Activated CD8-positive, alpha-beta memory T cell treated with anti-CD3 and anti-CD28 coated beads for 1 hour (primary cell): ENCODE measurements at places on chromosomes 3 and 15.

- no peak for DNase-seq
Observed at GRCh38 chr3:70072180-70072579, 72.6 kb downstream of the SAMMSON start.

DNA sequence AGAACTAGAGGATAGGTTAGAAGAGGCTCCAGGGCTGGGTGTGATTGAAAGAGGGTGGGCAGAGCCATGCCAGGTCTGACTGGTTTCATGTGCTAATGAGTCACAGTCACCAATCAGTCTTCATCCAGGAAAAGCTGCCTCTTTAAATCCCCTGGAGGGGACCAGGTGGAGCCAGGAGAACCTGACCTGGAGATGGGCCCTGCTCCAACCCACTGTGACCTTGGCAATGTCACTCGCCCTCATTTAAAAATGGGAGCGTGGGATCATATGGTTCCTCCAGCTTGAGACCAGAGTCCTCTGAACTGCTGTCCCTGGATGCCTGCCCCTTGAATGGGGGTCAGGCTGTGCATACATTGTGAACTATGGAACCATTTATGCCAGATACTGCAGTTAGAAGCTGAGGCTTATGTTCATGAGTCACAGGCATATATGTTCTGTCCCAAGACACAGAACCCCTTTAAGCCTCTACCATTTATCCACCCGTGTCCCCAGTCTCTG lies 23.0 kb downstream of the HES1 start:
- no peak for DNase-seq

- no peak for DNase-seq
Observed at GRCh38 chr3:141442446-141442845, 44.4 kb upstream of the RASA2 start.

DNA sequence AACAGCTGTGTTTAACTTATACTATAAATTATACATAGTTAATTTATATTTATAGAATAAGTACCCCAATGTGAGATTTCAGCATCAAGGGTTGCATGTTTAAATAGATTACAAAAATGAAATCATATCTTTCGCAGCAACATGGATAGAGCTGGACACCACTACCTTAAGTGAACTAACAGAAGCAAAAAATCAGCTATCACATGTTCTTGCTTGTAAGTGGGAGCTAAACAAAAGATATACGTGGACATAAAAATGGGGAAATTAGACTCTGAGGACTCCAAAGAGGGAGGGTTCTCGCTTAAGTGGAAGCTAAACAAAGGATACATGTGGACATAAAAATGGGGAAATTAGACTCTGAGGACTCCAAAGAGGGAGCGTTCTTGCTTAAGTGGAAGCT lies 626.5 kb upstream of the DPPA4 start:
- no peak for DNase-seq

DNA sequence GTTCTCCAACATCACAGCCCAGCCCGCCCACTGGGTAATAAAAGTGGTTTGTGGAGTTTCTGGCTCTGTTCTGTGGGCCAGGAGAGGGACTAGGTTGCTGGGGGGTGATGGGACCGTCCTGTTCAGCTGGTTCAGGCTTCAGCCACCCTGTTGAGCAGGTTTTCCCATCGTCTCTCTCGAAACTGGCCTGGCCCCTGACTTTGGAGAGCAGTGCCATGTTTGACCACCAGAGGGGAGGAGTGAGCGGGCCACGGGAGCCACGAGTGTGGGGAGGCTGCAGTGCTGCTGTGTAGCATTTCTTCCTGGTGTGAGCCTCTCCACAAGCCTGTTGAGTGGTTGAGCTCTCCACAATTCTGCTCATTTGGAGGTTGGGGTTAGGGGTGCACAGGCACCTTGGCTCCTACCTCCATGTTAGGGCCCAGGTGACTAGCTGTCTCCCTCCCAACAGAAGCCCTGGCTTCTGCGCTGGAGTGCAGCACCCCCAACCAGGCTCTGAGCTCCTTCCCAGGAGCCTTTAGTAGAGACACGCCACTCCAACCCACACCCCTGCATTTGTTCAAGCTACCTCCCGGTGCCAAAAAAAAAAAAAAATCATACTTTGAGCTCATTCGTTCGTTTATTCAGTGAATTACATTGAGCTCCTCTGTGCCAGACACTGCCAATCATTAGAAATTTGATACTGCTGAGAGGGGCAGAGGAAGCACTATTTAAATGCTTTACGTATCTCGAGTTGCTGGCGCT lies 13.9 kb downstream of the SPINT1 start:
- peak; percentile 32 for DNase-seq

GRCh38 chr3:55828712-55829111 lies 341.6 kb upstream of the WNT5A start:
- DNase-seq, result no peak

GRCh38 chr3:31779514-31779913 lies 201.5 kb downstream of the OSBPL10 start:
- DNase-seq, result no peak

- DNase-seq, result no peak
Observed at GRCh38 chr3:64995857-64996551, 308.2 kb upstream of the ADAMTS9 start.

DNA sequence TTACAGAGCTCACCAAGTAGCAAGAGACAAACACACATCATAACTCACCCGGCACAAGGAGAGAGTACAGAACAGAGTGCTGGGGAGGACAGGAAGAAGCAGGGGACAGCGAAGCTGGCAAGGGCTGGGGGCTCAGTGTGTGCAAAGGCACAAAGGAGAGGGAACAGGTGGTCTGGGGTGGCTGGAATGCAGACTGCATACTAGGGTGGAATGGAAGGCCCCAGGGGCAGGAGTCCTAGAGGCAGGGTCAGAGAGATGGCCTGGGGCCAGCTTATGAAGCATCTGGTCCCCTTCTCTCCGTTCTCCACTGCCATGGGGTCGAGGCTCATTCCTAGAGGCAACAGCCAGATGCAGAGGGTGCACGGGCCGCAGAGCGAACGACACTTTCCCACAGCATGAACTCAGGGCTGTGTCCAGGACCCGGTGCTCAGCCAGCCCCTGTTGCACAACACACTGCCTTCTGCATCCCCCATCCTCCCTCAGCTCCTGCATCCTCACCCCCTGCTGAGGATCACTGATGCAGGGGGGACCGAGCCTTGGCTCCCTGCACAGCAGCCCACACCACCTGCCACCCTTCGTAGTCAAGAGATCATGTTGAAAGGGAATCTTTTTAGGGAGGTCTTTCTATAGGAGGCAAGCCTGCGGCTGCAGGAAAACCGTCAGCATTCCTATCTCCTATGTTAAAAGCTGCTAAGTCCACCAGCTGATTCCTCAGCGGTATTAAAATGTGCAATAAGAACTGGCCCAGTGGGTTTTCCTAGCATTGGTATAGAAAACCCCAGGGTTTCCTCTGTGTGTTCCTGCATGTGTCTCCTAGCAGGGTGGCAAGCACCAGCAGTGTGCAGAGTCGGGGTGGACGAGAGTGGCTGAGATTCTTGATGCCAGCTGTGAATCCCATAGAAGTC lies 293.5 kb downstream of the UACA start:
- DNase-seq, result no peak

GRCh38 chr3:179921951-179922350 lies 114.8 kb downstream of the PEX5L start:
- no peak for DNase-seq

- DNase-seq, result no peak
Observed at GRCh38 chr3:54511766-54512365, 389.5 kb downstream of the CACNA2D3 start.

DNA sequence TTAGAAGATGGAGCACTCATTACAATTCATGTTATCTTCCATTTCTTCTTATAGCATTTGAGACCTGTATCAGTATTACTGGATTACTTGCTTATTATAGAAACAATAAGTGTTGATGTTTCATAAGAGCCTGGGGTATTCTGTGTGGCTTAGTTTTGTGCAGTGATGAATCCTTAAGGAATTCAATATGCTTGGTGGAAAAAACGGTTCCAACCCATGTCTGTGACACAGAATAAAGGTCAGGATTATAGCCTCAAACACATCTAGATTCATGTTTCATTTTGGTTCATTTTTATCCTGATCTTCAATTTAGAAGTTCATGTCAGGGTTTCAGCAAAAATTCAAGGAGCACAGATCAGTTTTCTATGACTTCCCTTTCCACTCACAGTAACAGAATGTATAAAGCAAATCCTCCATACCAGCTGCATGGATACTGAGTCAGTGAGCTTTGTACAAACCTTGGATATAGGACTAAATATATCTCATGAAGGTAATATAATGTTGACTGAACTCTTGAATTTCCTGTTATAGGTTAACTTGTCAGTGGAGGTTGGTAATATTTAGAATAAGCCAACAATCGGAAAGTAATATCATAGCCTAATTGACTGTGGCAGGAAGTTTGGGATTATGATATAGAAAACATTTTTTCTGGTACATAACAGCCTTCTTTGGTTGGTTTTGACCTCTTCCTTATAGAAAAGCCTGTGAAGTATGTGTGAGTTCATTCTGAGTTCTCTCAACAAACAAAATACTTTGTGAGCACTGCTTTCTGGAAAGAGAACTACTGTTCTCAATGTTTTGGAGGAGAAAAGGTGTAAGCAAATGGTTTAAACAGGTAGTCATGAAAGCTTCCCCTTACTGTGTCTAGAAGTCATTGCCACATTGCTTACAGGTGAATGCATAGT lies 218.2 kb upstream of the TPM1 start:
- DNase-seq, result no peak

DNA sequence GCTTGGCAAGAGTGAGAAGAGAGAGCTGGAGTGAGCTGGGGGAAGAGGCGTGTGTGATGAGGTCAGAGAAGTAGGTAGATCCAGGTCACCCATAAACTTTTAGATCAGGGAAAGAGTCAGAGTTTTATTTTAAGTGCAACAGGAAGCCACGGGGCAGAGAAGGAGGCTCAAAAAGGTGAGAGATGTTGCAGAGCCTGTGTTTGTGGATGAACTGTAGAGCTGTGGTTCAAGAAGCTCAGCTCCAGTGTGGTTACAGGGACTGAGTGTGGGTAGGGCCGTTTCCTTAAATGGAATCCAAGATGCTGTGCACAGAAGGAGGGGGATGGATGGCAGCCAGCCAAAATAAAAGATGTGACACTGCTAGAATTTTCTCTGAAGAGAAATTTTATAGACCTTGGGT lies 337.2 kb downstream of the SATB1 start:
- DNase-seq, result no peak

DNA sequence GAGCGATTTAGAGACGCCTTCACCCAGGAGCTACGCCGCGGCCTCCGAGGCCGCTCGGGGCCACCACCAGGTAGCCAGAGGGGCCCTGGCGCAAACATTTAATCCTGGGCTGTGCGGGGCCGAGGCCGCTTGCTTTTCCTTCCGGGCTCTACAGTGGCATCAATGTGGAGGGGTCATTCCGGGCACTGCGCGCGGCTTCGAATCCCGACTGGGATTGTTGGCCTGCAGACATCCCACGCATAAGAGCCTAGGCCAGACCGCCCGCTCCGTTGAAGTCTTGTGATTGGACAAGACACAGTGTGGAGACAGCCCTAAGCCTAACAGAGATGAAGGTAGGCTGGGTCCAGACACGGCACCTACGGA lies 568 bp upstream of the NCBP2 start:
- no peak for DNase-seq

GRCh38 chr15:48644827-48645557 lies 517 bp downstream of the FBN1 start:
- no peak for DNase-seq

DNA sequence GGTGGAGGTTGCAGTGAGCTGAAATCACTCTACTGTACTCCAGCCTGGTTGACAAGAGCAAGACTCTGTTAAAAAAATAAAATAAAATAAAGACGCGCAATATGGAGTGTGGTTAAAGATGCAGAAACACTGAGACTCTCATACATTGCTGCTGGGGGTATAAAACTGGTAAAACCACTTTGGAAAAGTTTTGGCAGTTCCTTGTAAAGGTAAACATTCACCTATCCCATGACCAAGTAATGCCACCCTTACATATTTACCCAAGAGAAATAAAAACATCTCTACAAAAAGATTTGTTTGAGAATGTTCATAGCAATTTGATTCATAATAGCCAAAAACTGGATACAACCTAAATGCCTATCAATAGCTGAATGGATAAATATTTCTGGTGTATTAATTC lies 398.5 kb downstream of the PDCD6IP start:
- DNase-seq, result no peak

GRCh38 chr3:60365360-60365759 lies 885.9 kb downstream of the FHIT start:
- DNase-seq, result no peak

DNA sequence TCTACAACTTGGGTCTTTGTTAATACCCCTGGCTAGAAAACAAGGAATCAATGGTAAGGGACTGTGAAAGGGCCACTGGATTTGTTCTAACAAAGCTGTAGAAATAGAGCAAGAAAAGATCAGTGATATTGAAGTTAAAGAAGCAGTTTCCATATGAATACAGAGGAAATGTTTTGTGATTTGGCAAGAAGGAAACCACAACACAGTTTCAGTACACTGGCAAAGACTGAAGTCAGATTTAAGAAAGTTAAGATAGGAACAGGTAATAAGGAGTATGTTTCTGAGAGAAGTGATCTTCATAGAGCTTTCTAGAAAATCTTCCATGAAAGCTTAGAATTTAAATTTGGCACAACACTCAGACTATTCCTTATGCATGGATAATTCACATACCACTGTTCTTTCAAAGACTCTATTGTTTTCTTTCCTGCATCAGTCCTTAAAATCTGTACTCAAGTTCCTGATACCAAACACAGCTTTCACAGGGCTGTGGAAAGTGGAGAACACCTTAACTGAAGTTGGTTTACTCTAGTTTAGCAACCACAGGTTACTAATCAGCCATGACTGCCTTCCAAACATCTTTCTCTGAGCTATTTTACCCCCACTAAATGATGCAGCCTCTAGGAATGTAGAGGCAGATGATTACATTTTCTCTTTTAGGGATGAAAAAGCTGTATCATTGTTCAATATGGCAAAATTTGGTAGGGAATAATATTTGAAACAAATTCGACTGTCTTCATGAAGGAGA lies 32.4 kb upstream of the ALCAM start:
- no peak for DNase-seq

DNA sequence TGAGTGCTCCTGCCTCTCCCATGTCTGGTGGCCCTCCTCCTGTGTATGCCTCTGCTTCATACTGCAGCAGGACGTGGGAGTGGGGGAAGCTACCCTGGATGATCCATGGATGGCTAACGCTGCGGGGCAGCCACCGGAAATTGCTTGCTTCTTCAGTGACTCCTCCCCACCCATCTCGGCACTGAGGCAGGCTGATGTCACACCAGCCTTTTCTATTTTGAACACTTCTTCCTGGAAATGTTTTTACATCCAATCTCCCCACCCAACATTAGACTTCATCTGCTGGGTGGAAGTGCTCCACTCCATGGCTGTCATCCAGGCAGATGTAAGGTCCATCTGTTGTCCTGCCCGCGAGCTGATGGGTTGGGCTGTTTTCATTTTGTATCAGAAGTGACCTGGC lies 58.9 kb upstream of the MUC13 start:
- no peak for DNase-seq
